NCI-H345 (cell line): ENCODE measurements at places on chromosomes 5 and 9.

DNA sequence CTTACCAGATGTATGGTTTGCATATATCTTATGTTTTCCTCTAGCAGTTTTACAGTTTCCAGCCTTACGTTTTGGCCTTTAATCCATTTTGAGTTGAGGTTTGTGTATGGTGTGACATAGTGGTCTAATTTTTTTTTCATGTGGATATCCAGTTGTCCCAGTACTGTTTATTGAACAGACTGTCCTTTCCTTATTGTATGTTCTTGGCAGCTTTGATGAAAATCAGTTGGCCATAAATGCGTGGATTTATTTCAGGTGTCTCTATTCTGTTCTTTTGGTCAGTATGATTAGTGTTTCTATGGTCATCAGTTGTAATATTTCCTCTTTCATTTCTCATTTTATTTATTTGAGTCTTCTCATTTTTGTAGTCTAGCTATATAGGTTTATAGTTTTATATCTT, 42.4 kb downstream of the SRFBP1 start:
- no peak for DNase-seq

GRCh38 chr9:121909111-121909510, 184.0 kb downstream of the TTLL11 start:
- DNase-seq = no peak

- no peak for DNase-seq
Measured at GRCh38 chr9:93406371-93406770, 45.1 kb upstream of the FAM120A start.

DNA sequence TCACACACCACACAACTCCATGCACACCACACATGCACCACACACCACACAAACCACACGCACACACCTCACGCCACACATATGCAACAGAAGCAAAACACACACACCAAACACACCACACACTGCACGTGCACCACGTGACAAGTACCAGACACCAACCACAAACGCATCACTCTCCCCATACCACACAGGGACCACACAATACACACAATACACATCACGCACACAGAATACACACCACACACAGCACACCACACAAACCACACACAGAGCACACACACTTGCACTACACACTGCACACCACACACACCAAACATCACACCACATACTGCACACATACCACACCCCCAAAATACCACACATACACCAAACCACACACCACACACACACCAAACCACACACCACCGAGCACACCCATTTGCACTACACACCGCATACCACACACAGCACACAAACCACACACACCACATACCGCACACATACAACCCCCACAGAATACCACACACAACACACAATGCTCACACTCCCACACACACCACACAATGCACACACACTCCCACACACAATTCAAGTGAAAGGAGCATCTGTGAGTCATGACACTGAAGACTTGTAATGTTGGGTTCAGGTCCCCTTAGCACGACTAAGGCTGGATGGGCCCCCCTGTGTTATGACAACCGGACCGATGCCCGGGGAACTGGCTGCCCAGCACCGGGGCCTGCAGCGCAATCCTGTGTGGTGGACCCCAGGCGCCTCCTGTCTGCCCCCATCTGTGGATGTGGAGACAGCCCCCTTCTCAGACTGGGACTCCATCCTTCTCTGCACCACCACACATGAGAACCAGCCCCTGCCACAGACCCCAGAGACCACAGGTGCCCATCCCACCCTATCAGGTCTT, 6.0 kb upstream of the ZDHHC11 start:
- no peak for DNase-seq

DNA sequence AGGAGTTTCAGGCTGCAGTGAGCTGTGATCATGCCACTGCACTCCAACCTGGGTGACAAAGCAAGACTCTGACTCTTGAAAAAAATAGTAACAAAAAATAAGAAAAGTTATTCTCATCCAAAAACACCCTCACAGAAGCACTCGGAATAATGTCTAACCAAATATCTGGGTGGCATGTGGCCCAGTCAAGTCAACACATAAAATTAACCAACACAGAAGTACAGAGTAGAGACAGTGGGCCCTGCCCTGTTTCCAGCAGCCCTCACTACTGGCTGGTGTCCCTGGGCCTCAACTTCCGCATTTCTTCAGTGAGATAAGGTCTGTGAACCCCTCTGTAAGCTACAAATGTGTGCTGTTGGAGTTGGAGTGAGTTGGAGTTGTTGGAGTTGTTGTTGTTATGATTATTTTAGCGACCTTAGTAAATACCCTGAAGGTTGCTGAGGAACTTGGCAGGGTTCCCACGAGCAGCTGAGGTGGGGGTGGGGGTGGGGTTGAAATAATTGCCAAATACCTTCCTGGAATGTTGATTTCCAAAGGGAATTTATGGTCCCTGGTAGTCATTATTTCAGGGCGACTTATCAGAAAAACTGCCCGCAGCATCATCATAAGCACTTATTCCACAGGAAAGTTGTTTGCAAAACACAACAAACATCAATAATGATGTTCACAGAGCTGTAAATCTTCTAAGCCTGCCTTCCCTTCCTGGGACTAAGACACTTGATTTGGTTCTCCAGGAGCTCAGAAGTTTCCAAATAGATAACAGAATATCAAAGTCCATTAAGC, 30.2 kb downstream of the C5orf15 start:
- DNase-seq = no peak

- DNase-seq = no peak
Measured at GRCh38 chr5:76626738-76627137, 3.5 kb upstream of the F2RL2 start.

- no peak for DNase-seq
Measured at GRCh38 chr9:93315960-93316359, 132.0 kb downstream of the WNK2 start.

DNA sequence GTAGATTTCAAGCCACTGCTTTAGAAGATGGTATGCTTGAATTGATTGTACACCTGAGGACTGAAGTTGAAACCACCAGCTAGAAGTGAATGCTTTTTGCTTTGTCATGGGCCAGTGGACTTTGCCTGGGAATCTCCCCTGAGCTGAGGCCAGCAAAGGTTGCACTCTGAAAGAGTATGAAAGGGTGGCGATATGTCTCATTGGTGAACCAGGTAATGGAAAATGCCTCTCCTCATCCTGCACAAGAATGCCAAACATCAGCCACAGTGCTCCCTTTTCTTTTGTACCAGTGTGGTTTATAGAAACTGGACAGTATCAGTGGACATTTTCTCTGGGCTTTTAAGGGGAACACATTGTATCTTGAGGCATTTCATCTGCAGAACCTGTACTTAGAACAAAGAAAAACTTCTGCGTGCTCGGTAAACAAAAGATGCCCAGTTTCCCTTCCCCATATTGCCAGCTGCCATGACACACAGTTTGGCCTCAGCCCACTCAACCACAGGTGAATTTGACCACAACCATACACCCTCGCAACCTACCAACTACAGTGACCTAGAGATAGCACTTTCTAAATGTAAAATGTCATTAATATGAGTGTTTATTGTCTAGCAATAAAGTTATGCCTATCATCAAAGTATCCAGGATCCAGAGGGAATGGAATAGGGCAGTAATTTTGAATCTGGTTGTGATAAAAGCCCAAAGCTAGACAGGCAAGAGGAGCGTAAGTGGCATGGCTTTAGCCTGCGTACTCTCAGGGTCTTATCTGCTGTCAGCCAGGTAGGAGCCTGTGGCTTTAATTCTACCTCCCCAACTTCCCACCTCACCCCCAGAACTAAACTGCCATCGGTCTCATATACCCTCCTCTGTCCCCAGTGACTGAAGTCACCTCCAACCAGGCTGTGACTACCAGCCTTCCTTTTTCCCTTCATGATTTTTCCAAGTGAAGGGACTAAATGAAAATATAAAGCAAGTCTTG, 79.5 kb upstream of the LHFPL2 start:
- no peak for DNase-seq

- peak; percentile 44 for DNase-seq
Measured at GRCh38 chr9:354453-354852, 139.8 kb downstream of the DOCK8 start.

DNA sequence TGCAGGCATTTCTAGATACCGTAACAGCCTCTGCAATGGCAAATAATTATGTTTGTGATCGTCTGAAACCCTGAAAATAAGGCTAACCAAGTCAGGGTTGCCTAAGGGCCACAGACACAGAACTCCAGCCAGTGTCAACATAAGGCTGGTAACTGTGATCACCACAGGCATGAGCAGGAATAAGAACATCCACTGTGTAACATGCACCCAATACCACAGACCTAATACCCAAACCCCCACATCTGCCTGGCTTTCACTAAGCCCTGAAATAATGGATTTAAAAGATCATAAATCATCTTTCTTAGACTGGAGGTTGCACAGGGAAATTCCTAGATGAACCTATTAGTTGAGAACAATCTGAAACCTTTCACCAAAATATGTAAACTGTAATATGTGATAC, 394.5 kb downstream of the NFIB start:
- DNase-seq = no peak

- DNase-seq = no peak
Measured at GRCh38 chr5:95641741-95642220, 4.8 kb upstream of the RFESD start.

DNA sequence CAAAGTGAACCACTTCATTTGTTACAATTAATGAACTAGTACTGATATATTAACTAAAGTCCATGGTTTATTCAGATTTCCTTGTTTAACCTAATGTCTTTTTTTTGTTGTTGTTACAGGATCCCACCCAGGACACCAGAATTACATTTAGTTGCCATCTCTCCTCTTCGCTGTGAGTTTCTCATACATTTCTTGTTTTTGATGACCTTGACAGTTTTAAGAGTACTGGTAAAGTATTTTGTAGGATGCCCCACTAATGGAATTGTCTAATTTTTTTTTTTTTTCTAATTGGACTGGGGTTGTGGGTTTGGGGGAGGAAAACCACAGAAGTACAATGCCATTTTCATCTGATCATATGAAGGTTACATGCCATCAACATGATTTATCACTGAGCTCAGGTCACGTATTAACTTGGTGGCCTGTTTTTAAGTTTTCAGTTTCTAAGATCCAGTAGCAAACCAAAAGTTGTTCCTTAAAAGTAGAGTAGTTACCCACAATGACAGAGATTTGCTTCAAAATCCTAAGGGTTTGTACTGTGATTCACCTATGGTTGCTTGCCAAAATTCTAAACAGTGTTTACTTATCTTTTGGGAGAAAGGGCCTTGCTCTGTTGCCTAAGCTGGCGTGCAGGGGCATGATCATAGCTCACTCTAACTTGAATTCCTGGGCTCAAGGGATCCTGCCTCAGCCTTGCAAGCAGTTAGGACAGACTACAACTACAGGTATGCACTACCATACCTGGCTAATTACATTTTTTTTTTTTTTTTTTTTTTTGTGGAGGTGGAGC, 4.5 kb upstream of the OTULIN start:
- no peak for DNase-seq

- no peak for DNase-seq
Measured at GRCh38 chr9:132381966-132382541, 24.6 kb downstream of the TTF1 start.

DNA sequence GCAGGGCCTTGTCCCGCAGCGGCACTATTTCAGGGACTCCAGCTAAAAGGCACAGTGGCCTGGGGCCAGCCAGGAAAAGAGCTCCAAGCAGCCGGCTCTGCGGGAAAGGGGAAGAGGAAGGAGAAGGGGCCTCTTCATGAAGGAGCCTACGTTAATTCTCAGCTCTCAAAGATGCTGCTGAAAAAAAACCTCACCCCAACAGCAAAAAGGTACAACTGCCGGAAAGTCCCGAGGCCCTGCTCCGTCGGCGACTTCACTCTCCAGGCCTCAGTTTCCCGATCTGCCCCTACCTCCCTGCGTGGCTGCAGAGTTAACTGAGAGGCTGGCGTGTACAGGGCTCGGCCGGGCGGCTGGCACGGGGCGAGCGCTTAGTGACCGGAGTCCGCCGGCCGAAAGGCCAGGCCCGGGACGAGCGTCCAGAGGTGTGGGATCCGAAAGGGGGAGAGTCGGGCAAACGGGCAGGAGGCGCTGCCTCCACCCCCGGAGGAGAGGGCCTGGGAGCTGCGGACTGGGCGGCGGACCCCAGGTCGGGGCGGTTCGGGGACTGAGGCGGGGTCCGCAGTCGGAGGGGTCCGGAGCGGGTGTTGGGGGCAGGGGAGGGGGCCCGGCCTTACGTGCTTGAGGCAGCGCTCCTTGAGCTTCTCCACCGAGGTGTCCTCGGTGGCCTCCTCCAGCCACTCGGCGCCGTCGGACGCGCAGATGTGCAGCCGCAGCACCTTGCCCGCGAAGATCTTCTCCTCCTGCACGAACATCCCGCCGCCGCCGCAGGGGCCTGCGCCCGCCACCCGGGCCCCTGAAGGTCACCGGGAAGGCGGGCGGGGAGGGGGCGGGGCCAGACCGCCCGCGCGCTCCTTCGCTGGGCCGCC, 529 bp downstream of the UBAC1 start:
- no peak for DNase-seq

- no peak for DNase-seq
Measured at GRCh38 chr5:168481330-168481788, 4.9 kb upstream of the RARS1 start.

DNA sequence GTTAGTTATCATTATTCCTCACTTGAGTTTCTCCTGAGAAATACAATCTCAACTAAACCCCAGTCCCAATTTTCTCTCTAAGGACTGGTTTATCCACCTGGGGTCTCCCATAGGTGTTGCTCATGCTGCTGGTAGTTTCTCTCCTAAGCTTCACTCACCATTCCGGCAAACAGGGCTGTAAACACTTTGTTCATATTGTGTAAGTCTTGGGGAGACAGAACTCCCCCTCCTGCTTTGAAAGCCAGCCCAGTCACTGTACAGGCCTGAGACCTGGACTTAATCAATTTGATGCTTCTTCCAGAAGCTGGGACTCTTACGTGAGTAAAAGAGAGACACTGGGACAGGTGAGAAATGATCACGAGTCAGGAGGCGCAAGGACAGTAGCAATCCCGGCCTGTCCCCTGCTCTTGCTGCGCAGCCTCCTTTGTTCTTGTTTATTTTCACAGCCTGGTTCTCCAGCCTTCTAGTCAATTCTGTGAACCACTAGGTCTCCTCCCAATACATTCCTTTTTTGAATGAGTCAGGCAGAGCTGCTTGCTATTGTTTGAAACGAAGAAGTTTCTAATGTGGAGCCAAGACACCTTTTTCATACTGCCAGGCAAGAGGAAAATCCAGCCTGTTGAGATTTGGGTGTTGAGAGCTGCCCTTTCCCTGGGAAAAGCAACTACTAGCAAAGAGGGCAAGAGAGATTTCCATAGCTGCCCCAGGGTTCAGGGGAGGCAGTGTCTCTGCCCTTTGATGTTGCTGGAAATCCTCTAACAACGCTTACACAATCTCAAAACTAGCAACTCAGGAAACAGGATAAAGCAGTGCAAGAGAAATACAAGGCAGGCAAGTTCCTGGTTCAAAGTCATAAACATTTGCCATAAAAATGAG, 9.2 kb upstream of the SHROOM1 start:
- no peak for DNase-seq

GRCh38 chr5:143245929-143246561, 157.4 kb downstream of the NR3C1 start:
- no peak for DNase-seq
